ENCODE measurements at places on chromosomes 7 and 10.

GRCh38 chr10:57699944-57700343 lies 567.8 kb downstream of the IPMK start:
- DNase-seq: no peak

GRCh38 chr7:75981453-75982305 lies 12.7 kb downstream of the TMEM120A start:
- DNase-seq: no peak

DNA sequence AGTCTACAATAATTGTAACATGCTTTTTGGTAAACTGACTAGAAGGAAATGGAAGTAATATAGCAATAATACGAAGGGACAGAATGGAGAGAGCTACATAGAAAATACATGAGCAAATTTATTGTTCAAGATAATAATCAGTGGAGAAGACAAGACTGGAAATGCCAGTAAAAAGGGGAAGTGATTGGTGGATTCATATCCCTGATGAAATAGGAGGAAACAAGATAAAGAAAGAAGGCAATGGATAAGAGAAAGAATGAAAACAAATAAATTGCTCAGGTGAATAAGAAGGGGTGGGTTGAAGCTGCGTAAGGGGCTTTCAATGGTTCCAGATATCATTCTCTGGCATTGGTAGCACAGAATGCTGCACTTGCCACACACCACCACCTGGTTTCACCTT lies 135.9 kb downstream of the LRRN3 start:
- DNase-seq: no peak

DNA sequence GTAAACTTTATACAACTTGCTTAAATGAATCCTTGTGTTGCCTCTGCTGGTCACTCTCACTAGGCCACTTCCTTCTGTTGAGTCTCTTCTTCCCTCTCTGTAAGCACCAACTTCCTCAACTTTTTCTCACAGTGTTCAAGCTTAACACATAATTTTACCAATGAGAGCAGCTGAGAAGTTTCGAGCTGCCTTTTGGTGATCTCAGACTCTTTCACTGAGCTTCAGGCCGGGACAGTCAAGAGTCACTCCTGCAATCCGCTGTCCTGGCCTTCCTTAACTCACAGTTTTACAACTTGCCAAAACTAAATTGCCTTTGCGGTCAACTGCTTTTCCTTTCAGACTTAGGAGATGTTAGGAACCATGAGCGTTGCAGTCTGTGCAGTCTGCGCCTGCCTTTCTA lies 47.4 kb downstream of the PRPF18 start:
- DNase-seq: no peak

DNA sequence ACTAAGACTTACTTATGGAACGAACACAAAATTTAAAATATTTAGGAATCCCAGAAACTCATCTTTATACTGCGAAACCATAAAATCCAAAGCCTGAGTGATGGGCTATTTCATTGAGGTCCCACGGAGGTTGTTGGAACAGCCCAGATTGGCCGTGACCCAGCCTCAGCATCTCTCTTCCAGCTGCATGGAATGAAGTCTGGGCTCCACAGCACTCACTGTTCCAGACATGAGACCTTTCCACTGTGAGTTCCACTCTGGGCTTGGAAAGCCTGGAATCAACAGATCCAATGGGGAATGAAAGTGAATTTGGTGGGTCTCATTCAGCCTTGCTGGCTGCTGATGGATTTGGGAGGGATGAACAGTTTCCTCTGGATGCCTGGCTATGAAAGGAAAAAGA lies 184.9 kb downstream of the EMX2 start:
- no peak for DNase-seq

- DNase-seq: no peak
Measured at GRCh38 chr7:134167841-134168240, 40.7 kb downstream of the LRGUK start.

DNA sequence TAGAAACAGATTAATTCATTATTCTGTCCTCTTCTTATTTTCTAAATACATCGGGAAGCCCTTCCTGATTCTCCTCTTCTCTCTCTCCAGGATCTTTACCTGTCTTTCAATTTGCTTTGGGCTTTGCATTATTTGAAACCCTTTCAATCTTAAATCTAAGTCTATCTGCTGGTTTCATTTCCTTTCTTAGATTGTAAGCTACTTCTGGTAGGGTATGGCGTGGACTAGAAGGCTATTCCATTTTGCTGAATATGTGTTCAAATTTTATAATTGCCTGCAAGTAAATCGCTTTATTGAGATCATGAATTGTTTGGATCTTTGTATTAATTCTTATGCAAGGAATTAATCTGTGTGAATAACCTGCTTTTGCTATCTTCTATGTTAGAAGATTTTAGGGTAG lies 11.1 kb downstream of the STAM start:
- DNase-seq: no peak

GRCh38 chr10:107686095-107686494 lies 521.6 kb upstream of the SORCS1 start:
- DNase-seq: no peak

DNA sequence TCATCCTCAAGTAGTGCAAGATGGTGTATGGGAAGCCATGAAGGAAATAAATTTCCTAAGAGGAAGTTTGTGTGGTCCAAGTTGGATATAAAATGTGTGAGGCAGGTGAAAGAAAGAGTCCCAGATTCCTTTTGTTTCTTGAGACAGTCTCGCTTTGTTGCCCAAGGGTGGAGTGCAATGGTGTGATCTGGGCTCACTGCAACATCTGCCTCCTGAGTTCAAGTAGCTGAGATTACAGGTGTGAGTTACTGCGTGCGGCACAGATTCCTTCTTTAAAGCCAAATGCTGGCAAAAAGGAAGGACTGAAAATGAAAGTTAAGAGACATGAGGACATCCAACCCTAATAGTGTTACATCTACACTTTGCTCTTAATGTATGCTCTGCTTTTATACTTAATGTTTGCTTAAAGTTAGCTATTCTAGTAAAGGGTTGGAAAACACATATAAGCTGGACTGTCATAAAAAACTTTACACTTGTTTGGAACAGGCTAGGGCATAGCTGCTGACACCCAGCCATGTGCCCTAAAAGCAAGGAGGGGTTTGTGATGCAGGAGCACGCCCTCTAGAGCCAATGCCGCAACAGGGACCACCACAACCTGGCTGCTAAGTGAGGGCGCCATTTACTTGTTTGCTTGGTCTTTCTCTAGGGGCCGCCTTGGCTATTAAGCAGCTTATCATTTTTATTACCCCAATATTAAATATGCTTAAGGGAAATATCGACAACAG lies 34.5 kb downstream of the CLEC2L start:
- DNase-seq: no peak

DNA sequence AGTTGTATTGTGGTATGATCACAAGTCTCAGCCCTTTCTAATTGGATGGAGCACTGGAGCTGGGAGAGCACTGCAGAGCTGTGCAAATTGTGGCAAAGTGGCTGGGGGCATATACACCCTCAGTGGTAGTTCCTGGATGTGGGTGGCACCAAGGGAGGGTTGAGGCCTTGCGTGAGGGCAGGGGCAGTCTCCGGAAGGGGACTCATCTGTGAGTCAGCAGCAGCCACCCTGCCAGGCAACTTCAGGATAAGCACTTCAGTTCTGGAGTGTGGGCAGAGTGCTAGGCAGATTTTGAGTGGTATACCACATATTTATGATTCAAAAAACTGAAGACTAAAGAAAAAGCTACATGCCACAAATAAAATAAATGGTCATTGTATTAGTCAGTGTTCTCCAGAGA lies 210.5 kb downstream of the ETV1 start:
- no peak for DNase-seq

- DNase-seq: no peak
Measured at GRCh38 chr10:102704915-102705314, 9.3 kb downstream of the ARL3 start.

Measured in MM.1S (cell line).